Suppressor macrophage treated with lipopolysaccharide for 4 hours (primary cell): ENCODE measurements at places on chromosomes 5 and 9.
A peak's percentile ranks its signal among the peaks of the same experiment; 100 is the strongest.

DNA sequence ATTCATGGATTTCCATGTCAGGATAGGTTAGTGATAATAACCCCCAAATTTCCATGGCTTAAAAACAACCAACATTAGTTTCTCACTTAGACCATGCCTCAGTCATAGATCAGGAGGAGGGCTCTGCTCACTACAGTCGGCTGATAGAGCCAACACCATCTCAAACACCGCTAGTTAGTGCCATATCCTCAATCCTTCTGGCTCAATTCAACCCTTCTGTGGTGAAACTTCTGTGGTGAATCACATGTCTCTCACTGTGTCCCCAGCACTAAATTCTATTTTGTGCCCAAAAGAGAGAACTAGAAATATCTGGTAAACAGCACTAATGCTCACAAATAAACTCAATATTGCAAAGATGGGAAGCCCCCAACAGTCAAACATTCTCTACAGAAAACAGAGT, 21.1 kb downstream of the ECPAS start:
- peak; percentile 54 for DNase-seq

DNA sequence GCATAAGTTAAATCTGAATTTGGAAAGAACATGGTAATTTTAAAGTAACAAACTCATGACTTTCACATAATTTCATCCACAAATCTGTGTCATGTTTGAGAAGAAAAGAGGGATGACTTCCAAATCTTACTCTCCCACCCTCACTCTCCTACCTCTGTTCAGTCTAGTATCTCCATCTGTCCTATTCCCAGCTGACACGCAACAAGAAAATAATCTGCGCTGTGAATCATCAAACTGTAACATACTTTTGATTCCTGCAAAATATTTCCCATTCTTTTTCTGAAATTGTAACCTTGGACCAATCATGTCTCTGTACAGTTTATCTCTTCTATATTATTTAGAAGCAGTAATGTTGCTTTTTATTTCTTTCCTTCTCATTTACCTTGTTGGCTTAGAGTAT, 91.4 kb downstream of the SLC12A2 start:
- DNase-seq, result no peak

GRCh38 chr9:13873203-13873602, 440.7 kb downstream of the NFIB start:
- no peak for DNase-seq

GRCh38 chr9:108234811-108235210, 621.0 kb downstream of the ACTL7B start:
- no peak for DNase-seq

GRCh38 chr9:129617167-129617566, 3.7 kb downstream of the C9orf50 start:
- DNase-seq, result peak; percentile 35

- DNase-seq, result no peak
Measured at GRCh38 chr5:64666078-64666477, 24.2 kb upstream of the SHISAL2B start.

- DNase-seq, result no peak
Measured at GRCh38 chr5:61704289-61704688, 372.2 kb downstream of the ZSWIM6 start.

DNA sequence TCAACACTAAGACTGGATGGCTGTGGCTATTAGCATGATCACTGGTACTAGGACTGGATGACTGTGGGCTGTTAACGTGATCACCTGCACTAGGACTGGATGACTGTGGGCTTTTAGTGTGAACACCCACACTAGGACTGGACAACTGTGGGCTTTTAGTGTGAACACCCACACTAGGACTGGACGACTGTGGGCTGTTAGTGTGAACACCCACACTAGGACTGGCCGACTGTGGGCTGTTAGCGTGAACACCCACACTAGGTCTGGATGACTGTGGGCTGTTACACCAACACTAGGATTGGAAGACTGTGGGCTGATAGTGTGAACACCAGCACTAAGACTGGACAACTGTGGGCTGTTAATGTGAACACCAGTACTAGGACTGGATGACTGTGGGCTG, 329.2 kb downstream of the OSTF1 start:
- DNase-seq, result no peak

DNA sequence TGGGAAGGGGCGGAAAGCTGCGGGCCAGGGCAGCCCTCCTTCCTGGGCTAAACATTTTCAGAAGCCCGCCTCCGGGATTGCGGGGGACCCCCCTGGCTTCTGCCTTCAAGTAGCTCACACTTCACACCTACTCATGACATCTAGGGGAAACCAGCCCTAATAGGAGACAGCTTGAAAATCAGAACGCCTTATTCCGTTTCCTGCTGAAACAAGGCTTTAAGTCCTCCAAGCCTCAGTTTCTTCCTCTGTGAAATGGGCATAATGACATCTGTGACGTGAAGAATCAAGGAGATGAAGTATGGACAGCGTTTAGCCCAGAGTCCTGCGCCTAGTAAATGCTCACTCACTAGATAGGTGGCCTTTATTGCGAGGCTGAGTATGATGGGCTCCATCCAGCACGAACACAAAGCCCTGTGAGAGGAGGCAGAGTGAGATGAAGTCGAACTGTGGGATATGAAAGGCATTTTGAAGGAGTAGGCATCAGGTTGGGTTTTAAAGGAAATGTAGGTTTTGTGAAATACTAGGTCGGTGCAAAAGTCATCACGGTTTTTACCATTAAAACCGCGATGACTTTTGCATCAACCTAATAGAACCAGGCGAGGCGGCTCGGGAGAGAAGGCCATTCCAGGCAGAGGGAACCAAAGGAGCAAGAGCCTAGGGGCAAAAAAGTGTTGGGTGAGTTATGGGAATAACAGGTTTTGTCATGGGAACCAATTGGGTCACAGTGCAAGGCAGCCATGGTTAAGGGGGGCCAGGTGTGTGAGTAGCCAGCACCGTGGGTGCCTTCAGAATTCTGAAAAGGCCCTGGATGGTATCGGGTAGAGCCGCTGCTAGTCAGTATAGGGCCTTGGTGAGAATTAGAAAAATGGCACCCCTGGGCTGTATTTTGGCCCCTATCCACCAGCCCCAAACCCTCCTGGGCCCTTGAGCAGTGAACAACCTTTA, 1.0 kb upstream of the TSC1 start:
- DNase-seq, result no peak

DNA sequence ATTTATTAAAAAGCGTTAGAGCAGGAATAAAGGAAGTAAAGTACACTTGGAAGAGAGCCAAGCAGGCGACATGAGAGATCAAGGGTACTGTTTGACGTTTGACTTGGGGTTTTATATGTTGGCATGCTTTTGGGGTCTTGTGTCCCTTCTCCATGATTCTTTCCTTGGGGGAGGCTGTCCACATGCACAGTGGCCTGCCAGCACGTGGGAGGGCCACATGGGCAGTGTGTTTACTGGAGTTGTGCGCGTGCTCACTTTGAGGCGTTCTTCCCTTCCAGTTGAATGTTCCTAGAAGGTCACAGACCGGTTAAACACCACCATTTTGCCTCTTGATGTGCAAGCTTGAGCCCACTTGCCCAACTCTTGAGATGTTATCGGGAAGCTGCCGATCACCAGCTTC, 49.5 kb upstream of the ICE1 start:
- no peak for DNase-seq

GRCh38 chr5:176624142-176624541, 6.2 kb downstream of the SNCB start:
- DNase-seq, result no peak

- no peak for DNase-seq
Measured at GRCh38 chr9:89010526-89011111, 19.4 kb downstream of the S1PR3 start.

DNA sequence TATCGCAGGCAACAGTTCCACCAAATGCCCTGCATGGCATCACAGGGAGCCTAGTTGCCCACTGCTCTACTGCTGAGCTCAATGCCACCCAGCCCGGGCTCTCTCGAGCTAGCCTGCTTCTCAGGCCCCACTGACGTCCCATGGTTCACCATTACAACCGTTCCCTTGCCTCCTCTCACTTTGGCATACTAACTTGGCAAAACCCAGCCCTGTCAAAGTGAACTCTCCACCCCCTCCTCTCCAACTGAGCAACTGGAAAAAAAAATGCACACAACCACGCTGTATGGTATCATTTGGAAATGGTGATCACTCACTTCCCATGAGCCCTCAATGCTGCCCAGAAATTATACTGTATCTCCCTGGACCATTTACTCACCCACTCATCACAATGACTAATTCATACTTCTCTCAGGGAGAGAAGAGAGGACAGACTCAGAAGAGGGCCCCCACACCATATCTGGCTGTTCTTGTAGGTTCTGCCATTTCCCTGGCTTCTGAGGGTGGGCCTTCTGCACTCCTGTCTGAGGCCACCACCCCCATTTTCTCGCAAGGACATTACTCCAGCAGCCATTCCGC, 51.4 kb upstream of the RARS1 start:
- DNase-seq, result peak; percentile 6

DNA sequence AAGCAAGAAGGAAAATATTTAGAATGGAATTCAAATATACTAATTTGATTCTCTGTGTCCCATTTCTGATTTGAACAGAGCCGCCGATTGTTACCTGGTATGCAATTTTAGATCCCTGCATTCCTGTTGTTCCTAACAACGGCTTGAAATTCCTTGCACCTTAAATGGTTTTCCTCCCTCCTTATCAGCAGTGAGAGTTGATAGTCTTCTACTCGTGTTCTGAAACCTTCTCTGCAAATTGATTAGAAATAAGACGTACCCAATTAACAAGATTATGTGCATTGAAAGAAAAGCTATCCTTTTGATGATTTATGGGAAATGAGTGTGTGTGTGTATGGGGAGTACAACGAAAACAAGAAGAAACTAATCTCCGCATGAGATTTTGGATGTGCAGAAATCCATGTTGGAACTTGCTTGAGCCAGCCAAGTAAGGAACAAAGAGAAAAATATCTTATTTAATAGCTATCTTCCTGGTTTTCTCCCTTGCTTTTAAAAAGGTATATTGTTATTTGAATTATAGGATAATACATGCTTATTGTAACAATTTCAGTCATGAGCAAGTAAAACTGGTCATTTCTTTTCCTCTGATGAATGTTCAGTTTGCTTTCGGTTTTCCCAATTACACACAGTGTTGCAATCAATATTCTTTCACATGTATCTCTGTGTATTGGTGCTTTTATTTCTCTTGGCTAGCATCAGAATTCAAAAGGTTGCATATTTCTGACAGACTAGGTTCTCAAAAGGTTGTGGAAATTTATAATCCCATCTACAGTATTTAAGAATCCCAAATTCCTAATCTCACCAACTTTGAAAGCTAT, 211.1 kb upstream of the ACTBL2 start:
- peak; percentile 44 for DNase-seq

DNA sequence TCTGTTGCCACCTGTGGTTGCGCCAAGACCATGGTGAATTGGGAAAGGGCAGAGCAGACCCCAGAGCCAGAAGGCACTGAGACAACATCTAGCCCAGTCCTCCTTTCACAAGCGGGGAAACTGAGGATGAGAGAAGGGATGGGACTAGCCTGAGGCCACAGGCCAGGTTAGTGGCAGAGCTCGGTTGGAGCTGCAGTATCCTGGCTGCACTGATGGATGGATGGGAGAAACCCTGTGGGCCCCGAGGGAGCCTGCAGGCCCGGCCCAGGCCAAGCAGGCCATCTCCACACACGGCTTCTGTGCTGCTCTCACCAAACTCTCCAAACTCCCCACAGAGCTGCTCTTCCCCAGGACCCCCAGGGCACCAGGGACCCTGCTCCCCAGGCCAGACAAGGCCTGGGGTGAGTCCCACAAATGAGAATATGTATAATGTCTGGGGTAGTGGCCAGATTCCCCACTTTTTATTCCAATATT, 60.2 kb downstream of the TSTD2 start:
- no peak for DNase-seq

DNA sequence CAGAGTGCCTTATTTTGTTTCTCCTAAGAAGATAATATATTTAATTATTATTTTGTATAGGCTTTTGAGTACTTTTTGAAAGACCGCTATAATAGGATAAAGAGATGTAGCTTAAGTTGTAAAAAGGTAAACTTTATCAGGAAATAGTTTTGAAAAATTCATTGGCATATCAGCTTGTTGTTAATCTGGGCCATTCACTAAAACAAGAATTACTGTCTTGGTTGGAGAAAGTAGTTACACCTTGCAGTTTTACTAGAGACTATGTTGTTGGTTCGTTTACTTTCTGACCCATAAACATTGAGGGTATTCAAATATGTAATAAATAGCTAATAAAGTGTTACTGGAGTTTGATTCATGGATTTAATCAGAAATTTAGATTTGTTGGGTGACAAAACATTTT, 33.7 kb downstream of the TNPO1 start:
- DNase-seq, result no peak

DNA sequence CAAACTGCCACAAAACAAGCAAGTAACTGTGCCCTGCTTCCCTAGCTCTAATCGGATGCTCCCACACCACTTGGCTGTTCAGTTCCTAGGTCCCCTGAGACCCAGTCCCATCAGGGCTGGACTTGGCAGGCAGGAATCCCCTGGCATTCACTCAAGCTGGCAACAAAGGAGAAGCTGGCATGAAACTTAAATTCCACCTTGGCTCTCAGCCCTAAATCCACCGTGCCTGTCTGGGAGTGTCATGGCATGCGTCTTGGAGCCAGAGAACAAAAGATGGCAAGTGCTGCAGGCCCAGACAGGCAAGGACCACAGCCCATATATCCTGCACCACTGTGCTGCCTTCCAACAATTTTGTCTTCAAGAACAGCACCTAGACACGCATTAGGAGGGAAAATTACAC, 38.2 kb downstream of the ETF1 start:
- no peak for DNase-seq

- DNase-seq, result no peak
Measured at GRCh38 chr5:2005101-2006041, 122.6 kb upstream of the IRX4 start.

- DNase-seq, result no peak
Measured at GRCh38 chr9:133953976-133954709, 38.0 kb downstream of the VAV2 start.

- DNase-seq, result no peak
Measured at GRCh38 chr5:39697881-39698280, 273.1 kb upstream of the DAB2 start.

DNA sequence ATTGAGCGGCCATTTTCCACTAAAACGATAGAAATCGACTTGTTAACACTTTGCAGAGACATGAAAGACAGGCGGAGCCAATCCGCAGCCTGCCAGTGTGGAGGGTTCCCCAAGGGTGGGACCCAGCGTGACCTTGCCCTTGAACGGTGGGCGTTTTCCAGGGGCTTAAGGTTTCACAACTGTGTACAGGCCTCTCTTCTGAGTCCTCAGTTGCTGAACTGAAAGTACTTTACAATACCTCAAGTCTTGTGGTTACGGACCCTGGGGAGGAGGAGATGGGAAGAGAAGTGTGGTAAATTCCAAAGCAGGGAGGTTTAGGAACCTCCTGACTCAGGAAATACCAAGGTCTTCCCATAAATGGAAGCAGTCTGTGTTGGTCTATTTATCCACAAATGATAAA, 68.2 kb upstream of the CKMT2 start:
- DNase-seq, result no peak
